ENCODE measurements at places on chromosomes 12 and 14.

DNA sequence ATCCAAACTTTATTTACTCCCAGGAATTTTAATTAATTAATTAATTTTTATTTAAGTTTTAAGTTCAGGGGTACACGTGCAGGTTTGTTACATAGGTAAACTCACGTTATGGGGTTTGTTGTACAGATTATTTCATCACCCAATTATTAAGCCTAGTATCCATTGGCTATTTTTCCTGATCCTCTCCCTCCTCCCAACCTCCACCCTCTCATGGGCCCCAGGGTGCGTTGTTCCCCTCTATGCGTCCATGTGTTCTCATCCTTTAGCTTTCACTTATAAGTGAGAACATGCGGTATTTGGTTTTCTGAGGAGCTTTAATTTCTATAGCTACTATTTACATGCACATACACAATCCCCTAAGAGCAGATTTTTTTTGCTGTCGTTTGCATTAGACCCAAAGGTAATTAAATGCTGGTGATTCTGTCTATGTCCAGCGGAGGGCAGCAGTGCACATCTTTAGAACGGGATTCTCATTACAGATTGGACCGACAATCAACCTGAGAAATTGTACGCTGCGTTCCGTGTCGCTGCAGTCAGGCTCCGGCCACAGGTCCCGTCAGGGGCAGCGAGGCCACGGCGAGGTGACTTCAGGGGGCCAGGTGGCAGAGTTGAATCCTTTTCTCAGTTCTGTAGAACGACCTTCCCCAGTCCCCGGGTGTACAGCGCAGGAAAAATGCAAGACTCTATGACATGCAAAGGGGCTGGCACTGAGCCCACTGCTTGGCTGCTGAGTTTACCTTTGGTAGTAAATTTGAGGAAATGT, 11.6 kb downstream of the TMEM30B start:
- DNase-seq, result peak; percentile 72

DNA sequence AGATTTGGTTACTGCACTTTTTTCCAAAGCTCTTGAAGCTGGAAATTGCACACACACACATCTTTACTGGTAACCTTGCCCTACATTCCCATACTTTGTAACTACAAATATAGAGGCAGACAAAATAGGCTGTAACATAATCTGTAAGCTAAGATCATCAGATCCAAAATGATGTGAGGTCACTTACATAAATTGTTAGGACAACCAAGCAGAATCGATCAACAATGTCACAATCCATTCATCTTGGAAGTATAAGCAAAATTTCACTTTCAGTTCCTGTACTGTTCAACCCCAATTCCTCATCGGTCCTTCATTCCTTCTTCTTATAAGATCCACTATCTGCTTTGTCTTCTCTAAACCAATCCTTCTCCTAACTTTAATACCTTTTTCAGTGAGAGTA, 72.6 kb downstream of the EPS8 start:
- DNase-seq, result no peak

DNA sequence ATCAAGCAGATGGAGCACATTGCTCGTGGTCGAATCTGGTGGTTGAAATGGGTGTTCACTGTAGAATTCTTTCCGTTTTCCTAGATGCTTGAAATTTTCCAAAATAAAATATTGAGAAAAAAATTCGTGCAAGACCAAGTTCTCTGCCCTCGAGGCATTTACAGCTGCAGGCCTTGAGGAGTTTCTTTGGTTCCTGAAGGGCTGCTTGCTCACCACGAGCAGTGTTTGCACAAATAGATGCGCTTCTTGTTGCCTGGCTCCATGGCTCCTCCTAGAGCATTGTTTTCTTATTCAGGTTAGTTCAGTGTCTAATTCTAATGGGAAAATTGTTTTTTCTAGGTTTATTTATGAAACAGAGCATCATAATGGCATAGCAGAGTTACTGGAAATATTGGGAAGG, 74.5 kb upstream of the DYNC1H1 start:
- DNase-seq, result peak; percentile 30

GRCh38 chr14:23297611-23298277, 4.9 kb downstream of the PPP1R3E start:
- DNase-seq, result no peak

GRCh38 chr12:69044887-69045286, 111.9 kb upstream of the CPM start:
- peak; percentile 41 for DNase-seq

GRCh38 chr12:49236423-49236822, 28.5 kb upstream of the TUBA1C start:
- DNase-seq, result peak; percentile 30

DNA sequence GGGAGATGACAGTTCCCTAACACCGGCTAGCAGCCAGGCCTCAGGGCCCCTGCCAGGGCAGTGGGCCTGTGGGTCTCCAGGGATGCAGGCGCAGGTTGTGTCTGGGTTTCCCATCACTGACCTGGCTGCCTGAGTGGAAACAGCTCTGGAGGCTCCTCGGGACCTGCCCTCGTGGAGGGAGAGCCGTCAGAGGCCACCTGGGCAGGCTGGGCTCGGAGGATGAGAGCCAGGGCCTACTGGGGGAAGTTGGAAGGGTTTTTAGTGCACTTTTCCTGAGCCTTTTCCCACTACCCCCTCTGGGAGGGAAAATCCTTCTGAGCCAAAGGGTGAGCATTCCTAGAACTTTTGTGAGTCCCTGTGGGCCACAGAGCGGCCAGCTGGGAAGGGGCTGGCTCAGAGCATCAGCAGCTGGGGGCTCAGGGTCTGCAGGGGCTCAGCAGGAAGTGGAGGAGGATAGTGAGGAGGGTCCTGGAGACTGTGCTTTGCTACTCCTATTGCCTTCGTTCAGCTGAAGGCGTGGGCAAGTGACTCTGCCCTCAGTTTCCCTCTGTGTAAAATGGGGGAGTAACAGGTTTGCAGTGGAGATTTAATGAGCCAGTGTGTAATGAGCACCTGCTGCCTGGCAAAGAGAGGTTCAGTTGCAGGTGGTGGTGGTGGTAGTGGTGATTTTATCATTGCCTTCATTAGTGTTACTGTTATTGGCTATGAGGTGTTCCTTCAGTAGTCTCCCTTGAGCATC, 1.8 kb downstream of the SH2B3 start:
- DNase-seq, result no peak
